Glutamatergic neuron (in vitro differentiated cells): ENCODE measurements at places on chromosomes 7 and 10.

GRCh38 chr10:97961945-97962344, 68.5 kb downstream of the CRTAC1 start:
- no peak for DNase-seq

DNA sequence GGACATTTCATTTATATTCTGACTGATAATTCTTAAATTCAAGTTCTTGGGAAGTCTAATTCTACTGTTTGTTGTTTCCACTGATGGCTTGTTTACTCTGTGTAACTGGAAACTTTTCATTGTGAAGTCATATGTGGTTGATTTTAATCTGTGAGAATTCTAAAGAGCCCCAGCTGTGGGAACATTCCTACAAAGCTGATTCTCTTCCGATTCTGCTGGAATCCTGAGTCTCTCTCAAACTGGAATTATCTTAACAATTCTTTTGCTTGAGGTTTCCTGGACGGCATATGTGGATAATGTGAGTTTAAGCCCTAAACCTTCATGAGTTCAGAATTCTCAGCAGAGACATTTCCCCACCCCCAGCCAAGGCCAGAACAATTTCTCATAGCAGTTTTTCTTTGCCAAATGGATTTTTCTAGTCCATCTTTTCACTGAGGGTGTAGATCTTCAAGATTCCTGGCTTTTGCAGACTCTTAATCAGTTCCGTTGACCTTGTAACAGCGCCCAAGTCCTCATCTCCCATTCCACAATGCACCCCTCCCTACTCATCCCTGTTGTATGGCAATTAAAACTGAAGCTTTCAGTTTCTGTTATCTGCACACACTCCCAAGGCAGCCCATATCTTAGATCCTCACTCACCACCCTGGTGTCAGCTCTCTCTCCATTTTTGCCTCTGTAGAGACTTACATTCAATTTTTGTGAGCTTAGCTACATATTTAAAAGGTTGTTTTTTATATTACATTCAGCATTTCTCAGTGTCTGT, 37.6 kb downstream of the GRM8 start:
- no peak for DNase-seq

GRCh38 chr10:33109788-33110469, 151.9 kb upstream of the ITGB1 start:
- no peak for DNase-seq

- DNase-seq: no peak
These were observed 138.8 kb downstream of the ZEB1 start for GRCh38 chr10:31457858-31458257.

DNA sequence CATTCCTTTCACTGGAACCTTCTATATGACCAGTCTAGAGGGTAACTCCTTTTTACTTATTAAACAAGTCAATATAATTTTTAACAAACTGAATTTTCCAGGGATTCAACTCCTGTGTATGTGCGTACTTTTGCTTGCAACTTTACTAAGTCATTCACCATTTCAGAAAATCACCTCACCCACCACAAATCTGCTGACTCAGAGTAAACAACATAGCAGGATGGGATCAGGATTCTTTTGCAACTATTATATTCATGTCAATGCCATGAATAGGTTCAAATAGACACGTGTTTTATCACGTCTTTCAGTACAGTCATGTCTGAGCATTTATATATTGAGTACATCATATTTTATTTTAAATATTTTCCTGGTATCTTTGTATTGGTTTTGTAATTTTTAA, 14.5 kb downstream of the CTTNBP2 start:
- DNase-seq: no peak

DNA sequence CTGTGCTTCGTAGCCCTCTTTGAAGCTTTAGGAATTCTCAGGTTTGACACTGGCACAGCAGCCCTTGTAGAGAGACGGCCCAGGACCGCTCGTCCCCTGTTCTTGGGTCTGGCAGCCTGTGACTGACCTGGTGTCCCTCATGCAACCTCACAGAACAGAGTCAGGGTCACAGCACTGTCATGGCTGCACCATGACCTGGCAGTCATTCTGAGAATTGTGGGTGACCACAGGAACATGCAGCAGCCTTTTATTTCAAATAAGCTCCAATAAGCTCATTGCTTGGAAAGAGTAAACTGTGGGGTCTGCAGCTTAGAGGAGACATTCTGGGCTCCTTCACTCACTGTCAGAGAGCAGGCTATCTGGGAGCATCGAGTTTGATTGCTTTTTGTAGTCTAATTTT, 42.5 kb downstream of the MYO1G start:
- no peak for DNase-seq

DNA sequence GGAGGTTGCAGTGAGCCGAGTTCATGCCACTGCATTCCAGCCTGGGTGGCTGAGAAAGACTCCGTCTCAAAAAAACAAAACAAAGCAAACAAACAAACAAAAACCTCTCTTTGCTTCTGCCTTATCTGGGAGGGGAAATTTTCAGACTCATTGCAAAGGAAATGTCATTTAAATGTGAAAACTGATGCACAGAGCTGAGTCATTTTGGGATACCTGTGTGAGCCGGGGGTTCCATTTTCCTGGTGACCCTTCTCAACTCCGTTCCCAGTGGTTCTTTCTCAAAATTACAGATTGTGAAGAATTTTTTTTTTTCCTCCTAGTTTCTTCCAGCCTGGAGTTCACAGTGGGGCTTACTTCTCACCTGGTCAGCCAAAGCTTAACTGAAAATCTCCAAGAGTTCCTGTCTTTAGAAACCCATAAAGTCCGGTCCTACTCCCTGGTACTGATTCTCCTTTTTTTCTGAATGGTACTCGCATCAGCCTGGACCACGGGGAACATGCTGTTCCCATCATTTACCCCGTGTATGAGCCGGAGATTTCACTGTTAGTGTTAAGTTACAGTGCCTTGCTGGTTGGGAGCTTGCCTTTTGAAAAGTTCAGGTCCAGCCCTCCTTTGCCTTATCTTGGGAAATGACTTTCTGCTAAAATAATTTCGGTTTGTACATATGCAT, 56.9 kb downstream of the RBM20 start:
- no peak for DNase-seq

GRCh38 chr10:8138471-8138870, 84.0 kb downstream of the GATA3 start:
- no peak for DNase-seq

DNA sequence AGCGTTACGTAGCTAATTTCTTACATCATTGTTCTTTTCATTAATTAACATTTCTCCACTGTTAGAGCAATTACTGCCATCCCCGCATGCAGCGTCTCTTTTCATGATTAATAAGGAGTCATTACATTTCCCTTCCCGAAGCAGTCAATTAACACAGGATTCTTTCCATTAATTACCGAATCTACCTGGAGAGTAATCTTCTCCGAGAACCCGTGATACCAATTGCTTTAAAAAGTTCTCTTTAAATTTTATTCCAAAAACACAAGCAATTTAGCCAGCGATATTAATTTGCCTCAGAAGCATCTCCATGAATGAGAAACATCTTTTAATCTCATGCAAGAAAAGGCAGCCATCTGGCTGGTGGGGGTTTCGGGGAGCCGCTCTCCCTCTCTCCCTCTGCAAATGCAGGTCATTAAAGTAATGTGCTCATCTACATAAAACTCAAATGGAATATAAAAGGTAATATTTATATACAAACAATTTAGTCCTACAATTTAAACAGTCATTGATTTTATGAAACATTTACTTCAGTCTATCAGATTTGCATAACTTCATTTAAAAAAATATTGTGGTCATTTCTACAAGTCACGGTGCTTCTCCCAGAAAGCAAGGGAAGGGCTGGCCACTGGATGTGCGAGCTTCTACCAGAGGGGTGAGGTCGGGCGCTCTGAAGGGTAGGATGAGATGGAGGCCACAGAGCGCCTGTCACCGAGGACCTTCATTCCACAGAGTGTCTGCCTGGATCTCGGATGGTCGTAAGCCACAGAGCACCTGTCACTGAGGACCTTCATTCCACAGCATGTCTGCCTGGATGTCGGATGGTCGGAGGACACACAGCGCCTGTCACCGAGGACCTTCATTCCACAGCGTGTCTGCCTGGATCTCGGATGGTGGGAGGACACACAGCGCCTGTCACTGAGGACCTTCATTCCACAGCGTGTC, 145.0 kb downstream of the WDR37 start:
- DNase-seq: peak; percentile 7

DNA sequence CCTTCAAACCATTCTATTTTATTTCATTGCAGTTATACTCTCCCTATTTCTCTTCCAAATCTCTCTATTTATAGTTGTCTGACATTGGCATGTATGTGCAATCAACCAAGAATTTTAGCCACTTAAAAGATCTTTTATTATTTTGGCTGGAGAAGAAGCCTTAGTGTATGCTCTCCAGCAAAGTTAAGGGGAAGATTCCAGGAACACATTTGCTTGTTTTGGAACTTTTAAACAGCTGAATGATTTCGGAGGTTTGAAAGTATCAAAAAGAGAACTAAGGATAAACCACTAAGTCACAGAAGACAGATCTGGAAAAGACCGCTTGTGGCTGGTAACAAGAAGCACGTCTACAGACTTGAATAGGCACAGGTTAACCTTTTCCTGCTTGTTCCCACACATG, 182.2 kb upstream of the FZD1 start:
- DNase-seq: no peak

- DNase-seq: peak; percentile 21
These were observed 247.3 kb downstream of the DOCK4 start for GRCh38 chr7:111958896-111959295.

- no peak for DNase-seq
These were observed 66.1 kb downstream of the LSMEM1 start for GRCh38 chr7:112546723-112547513.

GRCh38 chr7:139382439-139382838, 22.7 kb downstream of the LUC7L2 start:
- no peak for DNase-seq

DNA sequence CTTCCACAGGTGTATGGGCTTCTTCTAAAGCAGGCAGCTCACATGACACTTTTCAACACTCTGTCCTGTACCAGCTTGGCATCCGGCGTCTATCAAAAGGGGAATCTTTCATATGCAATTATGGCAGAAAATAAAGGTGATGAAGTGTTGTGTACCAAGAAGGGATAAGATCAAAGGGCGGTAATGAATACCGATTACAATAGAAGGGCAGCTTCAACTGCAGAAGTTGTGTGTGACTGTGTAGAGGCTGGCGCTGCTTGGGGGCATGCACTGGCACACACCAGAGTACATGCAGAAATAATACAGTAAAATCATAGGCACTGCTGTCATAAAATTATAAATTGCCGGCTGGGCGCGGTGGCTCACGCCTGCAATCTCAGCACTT, 744.7 kb downstream of the LRMDA start:
- no peak for DNase-seq

- DNase-seq: no peak
These were observed 43.7 kb downstream of the PCLO start for GRCh38 chr7:83119026-83119382.

- peak; percentile 10 for DNase-seq
These were observed 204.7 kb downstream of the DNAJB6 start for GRCh38 chr7:157541295-157542067.
